ENCODE measurements at places on chromosomes 11 and 22.

GRCh38 chr11:67482275-67482826, 475 bp upstream of the AIP start:
- no peak for DNase-seq

DNA sequence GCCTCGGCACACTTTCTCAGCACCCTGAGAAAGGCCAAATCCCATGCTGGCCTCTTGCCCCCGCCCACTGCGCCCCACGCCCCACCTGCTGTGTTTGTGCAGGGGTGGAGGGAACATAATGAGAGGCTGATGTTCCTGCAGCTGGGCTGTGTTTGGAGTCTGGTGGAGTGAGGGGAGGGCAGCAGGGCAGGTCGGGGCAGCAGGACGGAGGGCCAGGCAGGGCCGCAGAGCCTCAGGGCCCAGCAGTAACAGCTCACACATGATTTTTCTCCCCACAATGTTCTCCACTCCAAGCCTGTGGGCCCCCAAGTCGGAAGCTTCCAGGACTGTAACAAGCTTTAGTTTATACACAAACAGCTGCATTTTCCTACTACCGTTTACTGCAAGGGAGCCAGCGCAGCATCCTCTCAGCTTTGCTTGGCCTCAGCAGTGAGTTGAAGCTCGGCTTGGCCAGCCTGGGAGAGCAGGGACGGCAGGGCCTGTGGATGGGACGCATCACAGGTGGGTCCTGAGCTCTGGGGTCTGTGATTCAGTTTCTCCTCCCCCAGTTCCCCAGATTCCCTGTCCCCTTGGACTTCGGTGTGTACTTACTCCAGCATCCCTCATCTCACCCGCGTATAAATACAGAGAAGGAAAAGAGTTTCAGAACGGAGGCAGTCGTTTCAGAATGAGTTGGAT, 51.0 kb downstream of the RPUSD4 start:
- DNase-seq, result no peak

DNA sequence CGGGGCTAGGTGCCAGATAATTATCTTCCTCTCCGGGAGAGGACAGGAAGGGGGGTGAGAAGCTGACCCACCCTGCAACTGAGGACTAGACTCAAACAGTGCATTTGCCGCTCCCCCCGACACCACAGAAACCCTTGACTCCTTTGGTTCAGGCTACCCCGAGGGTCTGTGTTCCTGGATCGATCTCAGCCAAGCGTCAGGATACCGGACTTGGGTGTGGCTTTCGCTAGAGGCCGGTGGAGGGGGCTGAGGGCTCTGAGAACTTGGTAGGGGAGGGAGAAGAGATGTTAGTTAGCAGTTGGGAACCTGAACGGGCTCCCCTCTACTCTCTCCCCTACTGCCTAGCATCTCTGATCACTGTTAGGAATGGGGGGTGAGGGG, 840 bp downstream of the SEZ6L start:
- no peak for DNase-seq

- DNase-seq, result no peak
Measured at GRCh38 chr11:122037911-122038310, 78.1 kb downstream of the BLID start.

GRCh38 chr11:60748225-60748624, 8.4 kb upstream of the MS4A15 start:
- no peak for DNase-seq

GRCh38 chr11:101030015-101030414, 99.6 kb downstream of the PGR start:
- no peak for DNase-seq

GRCh38 chr11:73759610-73760134, 1.2 kb downstream of the RAB6A start:
- no peak for DNase-seq

DNA sequence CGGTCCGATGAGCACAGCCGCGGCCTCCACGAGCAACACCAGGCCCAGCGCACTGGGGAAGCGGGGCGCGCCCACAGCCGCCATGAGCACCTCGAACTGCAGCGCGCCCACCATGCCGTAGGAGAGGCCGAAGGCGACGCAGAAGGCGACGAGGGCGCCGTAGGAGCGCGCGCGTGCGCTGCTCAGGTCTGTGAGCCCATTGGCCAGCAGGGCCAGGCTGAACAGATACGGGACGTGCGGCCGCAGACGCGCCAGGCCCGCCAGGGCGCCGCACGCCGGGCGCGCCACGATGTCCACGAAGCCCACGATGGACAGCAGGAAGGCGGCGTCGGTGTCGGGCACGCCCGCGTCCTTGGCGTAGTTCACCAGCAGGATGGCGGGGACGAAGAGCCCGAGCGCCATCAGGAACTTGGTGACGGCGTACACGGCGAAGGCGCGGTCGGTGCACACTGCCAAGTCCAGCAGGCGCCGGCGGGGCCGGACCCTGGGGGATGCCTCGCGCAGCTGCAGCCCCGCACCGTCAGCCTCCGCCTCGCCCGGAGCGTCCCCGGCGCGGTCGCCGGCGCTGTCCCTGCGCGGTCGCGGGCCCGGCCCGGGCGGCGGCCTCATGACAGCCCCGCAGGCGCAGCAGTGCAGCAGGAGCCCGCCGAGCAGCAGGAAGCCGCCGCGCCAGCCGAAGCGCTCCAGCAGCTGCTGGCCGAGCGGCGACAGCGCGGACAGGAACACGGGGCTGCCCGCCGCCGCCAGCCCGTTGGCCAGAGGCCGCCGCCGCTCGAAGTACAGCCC, 2.9 kb downstream of the SLC16A8 start:
- no peak for DNase-seq

GRCh38 chr11:27231530-27231929, 131.5 kb downstream of the CCDC34 start:
- no peak for DNase-seq

DNA sequence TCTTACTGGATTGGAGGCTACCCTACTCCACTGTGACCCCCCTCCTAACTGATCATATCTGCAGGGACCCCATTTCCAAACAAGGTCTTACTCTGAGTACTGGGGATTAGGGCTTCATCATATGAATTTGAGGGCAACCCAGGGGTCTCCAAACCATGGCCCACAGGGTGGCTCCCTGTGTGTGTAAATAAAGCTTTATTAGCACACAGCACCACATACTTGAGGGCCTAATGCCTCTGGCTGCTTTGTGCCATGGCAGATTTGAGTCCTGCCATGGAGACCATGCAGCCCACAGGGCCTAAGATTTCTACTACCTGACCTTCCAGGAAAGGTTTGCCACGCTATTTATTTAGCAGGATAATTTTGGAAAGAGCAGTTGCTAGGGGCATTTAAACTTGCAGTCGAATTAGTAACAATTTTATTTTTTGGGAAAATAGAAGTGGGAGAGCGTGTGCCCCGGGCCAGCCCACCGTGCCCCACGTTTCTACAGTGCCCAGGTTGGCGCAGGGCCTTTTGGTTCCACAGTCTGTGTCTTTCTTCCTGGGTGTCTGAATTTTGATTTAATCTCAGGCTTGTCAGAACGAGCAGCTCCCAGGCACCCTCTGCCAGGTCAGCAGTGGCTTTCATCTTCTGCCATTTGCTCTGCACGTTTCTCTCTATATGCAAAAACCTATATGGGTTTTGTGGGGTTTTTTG, 92.3 kb downstream of the KCNQ1 start:
- no peak for DNase-seq

DNA sequence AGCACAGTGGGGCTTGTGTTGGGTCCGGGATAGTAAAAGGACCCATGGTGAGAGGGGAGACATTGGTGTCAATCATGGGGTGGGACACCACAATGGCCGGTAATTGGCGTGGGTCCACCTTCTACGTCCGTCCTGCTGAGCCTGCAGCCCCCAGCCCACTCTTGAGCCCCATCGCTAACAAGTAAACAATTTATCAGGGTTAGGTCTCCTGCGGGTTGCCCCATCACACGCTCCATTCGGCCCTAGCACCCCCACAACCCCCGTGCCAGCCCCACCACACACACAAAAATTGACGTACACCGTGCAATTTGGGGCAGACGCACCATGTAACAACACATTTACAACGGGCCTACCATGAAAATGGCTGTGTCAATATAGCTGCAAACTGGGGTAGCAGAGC, 86.5 kb upstream of the HTATIP2 start:
- DNase-seq, result no peak

All from activated naive CD4-positive, alpha-beta T cell treated with Interleukin-2 at 50 U/mL for 16 hours (primary cell).